ENCODE measurements at places on chromosomes 2 and 18.

DNA sequence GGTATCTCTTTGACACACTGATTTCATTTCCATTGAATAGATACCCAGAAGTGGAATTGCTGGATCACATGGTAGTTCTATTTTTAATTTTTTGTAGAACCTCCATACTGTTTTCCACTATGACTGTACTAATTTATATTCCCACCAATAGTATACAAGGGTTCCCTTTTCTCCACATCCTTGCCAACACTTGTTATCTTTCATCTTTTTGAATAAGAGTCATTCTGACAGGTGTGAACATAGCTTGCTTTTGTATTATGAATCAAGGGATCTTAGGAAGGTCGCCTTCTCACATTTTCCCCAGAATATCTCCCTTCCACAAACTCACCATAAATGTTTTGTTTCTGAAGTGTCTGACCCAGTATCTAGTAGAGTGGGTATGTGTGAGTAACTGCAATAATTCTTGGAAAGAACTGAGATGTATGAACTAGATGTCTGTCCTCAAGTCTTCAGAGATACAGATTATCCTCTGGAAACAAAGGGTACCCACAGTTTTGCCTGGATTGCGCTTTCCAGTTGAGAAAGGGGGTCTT lies 17.1 kb upstream of the SP3 start:
- no peak for DNase-seq

DNA sequence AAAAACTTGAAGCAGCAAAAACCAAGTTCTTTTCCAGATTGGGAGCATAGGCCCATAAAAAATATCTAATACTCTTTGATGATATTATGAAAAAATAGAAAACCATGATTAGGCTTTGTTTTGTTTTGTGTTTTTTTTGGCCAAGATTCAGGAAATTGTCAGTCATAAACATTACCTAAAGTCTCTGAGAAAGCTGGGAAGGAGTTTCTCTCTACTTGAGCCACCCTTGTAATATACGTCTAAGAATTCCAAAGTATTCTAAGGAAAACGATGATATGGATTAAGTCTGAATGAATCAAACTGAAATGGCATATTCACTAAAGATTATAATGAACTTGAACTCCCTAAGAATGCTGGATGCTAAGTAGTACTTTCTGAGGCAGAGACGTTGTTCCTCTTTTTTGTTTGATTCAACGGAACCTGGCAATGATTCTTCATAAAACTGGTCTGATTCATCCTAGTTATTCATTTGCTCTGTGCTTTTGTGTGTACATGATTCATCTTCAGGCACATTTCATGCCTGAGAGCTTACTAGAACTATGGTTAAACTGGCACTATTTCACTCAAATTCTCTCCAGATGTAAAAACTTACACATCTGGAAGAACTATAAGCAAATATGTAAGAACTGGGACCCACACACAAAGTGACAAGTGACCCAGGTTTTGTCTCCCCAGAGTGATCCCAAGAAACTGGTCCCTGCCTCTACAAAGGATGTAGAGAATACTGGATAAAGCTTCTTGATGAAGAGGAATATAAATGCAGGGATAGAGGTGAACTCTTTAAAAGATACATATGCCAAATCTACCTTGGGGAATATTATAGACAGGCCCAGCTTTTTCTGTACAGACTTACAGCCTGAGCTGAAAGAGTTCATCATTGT lies 159.7 kb downstream of the DOCK10 start:
- DNase-seq = no peak

GRCh38 chr2:64367444-64368232 lies 86.3 kb upstream of the LGALSL start:
- DNase-seq = no peak

DNA sequence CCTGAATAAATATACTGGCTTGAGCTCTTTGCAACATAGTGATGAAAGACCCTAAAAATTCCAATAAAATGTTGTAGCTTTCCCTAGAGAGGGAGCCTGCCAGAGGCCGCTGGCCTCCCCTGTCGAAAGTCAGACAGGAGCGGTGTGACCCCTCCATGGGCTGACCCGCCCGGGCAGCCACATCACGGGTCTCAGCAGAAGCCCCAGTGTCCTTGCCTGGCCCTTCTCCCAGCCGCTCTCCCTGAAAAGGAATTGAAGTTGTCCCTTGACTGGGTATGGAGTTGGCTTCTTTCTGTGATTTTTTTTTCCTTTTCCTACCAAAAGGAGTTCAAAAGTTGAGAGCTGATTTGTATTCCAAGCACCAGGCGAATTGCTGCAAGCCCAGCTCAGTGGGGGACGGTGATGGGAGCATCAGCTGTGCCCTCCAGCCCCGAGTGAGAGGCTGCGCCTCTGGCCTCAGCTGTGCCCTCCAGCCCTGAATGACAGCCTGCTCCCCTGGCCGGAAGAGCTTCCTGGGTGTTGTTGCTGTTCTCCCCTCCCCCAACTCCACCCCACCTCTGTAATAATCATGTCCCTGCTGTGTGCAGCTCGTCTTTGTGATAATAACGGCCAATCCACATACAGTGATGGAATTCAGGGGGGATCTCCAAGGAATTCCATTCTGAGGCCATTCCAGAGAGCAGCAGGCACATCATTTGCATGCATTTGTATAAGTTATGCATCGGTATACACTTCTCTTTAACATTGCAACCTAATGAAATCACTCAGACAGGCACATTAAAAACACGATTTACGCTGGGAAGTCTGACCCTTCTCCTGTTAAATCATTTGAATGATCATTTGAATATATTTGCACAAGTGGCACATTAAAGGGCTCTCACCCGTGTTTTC lies 501.0 kb downstream of the EIPR1 start:
- no peak for DNase-seq

- DNase-seq = no peak
Observed at GRCh38 chr2:105387225-105387624, 11.6 kb downstream of the FHL2 start.

- DNase-seq = no peak
Observed at GRCh38 chr2:39584283-39584965, 81.3 kb upstream of the TMEM178A start.

- DNase-seq = no peak
Observed at GRCh38 chr2:126946318-126947102, 47.8 kb downstream of the TEX51 start.

- no peak for DNase-seq
Observed at GRCh38 chr2:236073867-236074655, 94.1 kb downstream of the GBX2 start.

DNA sequence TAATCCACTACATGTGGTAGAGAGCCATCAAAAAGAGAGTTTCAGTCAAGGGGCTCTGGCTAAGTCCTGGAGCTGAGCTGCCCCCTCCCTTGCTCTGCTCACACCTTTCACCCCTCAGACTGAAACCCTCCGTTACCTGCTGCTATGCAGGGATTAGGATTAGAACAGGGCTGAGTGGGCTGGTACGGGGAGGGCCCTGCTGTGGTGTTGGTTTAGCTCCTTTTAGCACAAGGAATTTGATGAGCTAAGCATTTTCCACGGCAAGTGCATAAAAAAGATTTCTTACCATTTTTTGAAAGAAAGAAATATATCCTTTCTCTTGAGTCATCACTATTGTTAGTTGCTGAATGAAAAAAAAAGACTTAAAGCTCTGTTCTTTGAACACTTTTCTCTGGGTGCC lies 46.3 kb downstream of the TCF7L1 start:
- DNase-seq = no peak

GRCh38 chr2:240095556-240096523 lies 40.3 kb downstream of the COPS9 start:
- no peak for DNase-seq

DNA sequence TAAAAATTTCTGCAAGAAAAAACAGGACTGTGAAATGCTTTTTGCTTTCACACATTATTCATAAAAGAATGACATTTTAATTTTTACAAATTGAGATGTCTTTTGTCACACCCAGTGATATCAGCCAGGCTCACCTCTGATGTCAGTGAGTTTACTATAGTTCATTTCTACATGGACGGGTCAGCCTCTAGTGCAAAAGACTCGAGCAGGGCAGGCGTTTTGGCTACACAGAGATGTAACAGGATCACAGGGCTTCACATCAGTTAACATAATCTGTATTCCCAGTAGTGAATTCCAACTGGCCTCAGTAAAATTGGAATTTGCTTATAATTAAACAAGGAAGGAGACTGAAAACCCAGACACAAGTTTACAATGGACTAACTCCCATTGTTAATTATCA lies 275.6 kb upstream of the ZSWIM2 start:
- no peak for DNase-seq

DNA sequence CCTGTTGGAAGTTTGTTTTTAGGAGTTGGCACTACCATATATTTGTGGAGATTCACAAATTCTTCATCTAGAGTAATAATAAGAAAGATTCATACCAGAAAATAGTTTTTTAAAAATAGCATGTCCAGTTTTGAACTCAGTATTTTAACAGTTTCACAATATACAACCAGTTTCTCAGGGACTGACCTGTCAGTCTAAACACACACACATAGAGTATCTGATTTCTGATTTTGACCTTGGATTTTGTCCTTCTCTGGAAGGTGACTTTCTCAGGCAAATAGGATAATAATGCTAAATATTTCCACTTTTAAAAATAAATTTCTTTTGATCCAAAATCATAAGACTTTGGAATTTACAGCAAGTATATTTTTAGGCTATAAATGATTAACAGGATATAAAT lies 32.0 kb downstream of the MFSD6 start:
- DNase-seq = no peak

DNA sequence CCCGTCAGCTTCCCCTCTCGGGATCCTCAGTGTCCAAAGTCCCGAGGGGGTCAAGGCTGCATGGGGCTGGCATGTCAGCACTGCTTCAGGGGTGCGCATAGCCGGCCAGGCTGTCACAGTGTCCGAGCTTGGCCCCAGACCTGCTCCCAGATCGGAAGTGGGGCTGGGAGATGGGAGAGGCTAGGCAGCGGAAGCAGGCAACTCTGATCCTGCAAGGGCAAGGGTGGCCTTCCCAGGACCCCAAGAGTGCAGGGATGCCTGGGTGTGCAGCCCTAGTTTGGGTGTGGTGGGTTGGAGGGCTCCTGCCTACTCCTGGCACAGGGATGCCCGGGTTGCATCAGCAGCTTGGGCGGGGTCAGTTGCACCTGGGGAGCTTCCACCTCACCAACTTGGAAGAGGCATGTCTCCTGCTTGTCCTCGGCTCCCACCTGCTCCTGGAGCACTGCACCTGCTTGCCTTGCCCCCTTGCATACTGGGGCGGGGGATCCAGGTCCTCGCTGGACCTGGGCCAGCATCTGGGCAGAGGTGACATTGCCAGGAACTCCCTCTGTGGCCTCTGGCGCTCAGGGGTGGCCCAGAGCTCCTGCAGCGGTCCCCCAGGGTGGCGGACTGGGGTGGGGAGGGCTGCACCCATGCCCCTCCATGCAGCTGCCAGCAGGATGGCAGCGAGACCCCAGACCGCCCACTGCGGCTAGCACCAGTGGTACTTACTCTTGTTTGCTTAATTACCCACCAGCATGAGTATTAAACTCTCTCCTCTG lies 41.3 kb downstream of the CBLN2 start:
- DNase-seq = no peak

DNA sequence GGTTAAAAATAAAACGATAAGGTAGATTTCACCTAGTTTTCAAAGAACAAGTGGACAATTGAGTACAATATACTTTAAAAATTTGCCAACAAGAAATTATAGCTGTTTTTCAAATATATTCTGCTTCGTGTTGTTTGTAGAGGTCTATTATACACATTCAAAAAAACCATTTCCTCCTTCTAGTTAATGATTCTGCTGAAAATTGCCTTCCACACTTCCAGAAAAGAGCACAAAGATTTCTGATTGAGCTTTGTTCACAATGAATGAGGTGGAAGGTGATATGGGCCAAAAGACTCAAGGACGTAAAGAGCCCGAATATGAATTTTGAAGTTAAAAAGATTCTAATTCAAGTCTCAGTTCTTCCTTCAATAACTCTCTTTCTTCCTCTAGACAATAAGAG lies 277.0 kb upstream of the SESTD1 start:
- no peak for DNase-seq

GRCh38 chr2:65602603-65603235 lies 170.3 kb upstream of the SPRED2 start:
- no peak for DNase-seq

- no peak for DNase-seq
Observed at GRCh38 chr18:3402982-3403451, 47.0 kb upstream of the TGIF1 start.

- no peak for DNase-seq
Observed at GRCh38 chr2:25286723-25287483, 54.8 kb downstream of the DNMT3A start.

DNA sequence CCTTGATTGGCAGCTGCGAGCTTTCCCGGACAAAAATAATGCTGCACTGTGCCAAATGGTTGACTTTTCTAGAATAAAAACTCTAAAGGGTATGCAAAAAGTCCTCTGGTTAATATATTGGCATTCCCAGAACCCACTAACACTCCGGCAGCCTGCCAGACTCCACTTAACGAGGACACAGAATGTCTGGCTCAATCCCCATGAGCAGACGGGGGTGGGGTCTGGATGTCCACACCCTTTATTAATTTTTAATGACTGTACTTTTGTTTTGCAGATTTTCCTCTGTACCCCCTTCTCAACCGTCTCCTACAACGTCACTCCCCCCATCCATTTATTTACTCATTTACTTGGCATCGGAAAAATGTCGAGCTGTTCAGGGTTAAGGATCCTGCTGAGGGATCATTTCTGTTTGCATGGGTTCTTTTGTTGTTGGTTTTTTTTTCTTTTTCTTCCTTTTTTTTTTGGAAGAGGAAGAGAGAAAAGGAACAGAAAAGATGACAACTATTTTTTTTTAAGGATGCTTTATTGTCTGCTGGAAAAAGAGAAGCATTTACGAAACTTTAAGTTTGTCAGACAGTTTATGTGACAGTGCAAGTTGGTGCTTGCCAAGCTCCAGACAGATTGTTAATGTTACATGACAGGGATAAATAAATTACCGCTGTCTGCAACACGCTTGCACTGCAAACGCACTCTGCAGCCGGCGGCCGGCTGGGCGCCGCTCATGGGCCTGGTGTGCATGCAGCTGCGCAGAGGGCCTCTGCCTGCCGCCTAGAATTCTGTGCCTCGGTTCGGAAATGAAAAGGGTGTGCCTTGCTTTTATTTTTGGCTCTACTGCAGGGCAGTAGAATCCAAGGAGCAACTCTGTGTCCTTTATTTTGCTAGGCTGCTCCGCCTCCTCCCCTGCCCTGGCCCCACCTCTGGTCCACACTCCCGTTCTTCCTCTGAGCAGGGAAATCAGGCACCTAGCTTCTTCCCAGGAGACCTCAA lies 3.6 kb downstream of the LDLRAD4 start:
- DNase-seq = no peak

- no peak for DNase-seq
Observed at GRCh38 chr2:191311627-191312026, 66.4 kb downstream of the MYO1B start.

- no peak for DNase-seq
Observed at GRCh38 chr18:35484034-35484433, 13.7 kb downstream of the INO80C start.
